Stimulated activated CD8-positive, alpha-beta memory T cell treated with anti-CD3 and anti-CD28 coated beads, Interleukin-4, amount 100 ng/mL, for 48 hours (primary cell): ENCODE measurements at places on chromosomes 4 and X.

DNA sequence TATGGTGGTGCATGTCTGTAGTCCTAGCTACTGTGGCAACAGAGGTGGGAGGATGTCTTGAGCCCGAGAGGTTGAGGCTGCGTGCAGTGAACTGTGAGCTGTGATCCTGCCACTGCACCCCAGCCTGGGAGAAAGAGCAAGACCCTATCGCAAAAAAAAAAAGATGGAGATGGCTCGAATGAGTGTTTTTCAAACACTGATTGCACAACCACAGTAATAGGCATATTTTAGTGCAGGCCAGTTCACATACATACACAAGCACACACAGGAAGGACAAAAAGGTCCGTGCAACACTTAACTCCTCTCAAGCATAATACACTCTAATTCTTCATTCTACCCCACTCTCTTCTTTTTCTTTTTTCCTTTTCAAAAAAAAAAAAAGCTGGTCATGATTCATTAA lies 5.1 kb downstream of the EFHC2 start:
- no peak for DNase-seq

- DNase-seq = no peak
Observed at GRCh38 chr4:94032754-94033153, 174.9 kb upstream of the SMARCAD1 start.

GRCh38 chrX:21926527-21927278 lies 13.8 kb upstream of the SMS start:
- DNase-seq = no peak

DNA sequence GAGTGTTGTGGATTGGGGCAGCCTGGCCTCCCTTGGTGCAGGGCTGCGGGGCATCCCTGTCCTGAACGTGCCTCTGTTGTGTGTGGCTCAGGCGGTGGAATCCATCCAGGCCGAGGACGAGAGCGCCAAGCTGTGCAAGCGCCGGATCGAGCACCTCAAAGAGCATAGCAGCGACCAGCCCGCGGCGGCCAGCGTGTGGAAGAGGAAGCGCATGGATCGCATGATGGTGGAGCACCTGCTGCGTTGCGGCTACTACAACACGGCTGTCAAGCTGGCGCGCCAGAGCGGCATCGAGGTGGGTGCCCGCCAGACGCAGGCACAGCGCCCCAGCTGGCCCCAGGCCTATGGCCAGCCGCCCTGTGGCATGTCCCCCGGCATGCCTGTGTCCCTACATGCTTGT lies 25.6 kb downstream of the MAEA start:
- no peak for DNase-seq

- no peak for DNase-seq
Observed at GRCh38 chr4:119728692-119729593, 100.3 kb upstream of the PDE5A start.

- DNase-seq = no peak
Observed at GRCh38 chrX:103586314-103586646, 965 bp downstream of the TCEAL4 start.

GRCh38 chr4:113322736-113323135 lies 273.3 kb downstream of the ANK2 start:
- no peak for DNase-seq

DNA sequence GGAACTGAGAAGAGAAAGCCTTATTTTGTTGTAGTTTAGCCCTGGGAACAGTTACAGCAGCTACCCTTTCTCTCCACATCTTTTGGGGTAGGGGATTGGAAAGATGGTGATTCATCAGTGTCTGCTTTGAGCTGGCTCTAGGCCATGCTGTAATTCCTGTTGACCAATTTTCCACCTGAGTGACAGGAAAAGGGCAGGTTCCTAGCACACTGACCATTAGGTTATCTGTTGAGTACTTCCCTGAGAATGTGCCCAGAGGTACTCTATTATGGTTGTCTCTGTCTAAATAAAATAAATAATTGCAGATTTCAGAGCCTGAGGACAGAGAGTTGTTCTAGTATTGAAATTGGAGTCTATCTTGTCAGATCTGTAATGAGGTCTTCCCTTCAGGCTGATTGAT lies 109.0 kb downstream of the ENOX2 start:
- no peak for DNase-seq

DNA sequence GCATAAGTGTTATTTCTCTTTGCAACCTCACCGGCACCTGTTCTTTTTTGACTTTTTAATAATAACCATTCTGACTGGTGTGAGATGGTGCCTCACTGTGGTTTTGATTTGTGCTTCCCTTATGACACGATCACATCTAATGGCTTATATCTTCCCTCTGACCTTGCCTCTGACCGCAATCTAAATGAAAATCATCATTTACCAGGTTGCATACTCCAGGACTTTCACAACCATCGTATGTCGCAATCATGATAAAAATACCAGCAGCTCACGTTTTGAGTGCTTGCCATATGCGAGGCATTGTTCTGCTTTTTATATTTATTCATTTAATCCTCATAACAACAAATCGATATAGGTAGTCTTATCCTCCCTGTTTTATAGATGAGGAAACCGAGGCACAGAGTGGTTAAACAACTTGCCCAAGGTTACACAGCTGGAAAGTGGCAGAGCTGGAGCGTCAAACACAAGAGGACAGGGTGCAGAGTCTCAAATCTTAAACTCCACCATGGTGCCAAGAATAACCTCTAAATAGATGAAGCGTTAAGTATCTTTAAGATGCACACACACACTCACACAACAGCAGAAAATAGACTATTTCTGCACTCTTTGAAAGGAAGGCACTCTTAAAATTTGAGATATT lies 102.2 kb downstream of the SEL1L3 start:
- DNase-seq = no peak

DNA sequence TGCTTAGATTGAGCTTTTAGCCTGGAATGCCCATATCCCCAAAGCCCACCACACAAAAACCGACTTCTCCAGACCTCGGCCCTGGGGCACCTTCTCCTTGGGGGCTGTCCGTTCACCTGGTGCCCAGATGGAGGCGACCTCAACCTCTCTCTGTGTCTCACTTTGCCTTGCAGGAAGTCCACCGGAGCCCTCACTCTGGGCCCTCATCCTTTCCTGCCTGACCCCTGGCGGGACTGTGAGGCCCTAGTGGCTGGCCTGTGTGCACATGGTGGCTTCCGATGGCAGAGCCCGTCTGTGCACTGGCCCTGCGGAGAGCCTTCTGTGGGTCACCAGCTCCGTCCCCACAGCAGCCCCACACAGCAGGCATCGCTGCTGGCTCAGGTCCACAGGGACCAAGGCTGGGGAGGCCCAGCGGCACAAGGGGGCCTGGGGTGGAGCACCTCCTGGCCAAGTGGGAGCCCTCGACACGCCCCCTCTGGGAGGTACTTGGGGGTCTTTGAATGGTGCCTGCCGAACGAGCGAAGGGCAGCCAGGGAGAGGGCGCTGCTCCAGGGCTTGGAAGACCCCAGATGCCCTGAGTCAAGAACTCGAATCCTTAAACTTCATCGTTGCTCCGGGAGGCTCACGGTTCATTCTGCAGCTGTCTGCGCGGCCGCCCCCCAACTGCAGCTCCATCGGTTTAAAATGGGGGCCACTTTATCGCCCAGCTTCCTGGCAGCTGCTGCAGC lies 97.2 kb upstream of the ADRA2C start:
- no peak for DNase-seq

- DNase-seq = no peak
Observed at GRCh38 chr4:6932918-6933317, 23.3 kb downstream of the TBC1D14 start.

DNA sequence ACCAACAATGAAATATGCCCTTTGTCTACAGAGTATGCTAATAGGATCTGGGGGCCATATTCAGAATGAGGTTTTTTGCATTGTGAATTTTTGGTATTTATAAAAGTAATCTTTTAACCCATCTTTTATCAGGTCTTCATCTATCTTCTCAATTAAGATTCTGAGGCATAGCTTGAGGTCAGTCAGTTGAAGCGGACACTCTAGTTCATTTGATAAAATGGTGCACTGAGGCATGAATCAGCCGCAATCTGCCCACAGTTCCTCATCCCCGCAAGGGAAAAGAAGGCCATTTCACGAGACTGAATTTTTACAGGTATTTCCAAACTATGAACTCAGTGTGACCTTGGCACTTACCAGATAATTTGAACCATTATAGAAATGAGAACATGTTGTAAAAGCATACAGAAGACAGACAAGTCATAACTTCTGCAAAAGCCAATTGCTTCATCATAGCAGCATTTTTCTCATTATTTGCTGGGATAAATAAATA lies 19.3 kb upstream of the VCX2 start:
- no peak for DNase-seq

DNA sequence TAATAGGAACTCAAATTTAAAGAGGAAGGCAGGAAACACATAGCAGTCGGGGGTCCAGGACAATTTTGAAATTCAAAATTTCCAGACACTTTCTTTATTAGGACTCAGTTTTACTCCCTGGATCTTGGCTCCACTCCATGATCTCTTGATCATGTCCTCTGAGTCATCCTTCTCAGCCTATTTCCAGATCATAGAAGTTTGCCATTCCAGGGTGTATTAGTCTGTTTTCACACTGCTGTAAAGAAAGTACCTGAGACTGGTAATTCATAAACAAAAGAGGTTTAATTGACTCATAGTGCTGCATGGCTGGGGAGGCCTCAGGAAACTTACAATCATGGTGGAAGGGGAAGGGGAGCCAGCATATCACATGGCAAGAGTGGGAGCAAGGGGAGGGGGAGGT lies 564.7 kb upstream of the ACTRT1 start:
- DNase-seq = no peak

GRCh38 chr4:26288355-26288909 lies 32.4 kb upstream of the RBPJ start:
- peak; percentile 52 for DNase-seq

- no peak for DNase-seq
Observed at GRCh38 chrX:115409551-115409950, 120.0 kb downstream of the LUZP4 start.

DNA sequence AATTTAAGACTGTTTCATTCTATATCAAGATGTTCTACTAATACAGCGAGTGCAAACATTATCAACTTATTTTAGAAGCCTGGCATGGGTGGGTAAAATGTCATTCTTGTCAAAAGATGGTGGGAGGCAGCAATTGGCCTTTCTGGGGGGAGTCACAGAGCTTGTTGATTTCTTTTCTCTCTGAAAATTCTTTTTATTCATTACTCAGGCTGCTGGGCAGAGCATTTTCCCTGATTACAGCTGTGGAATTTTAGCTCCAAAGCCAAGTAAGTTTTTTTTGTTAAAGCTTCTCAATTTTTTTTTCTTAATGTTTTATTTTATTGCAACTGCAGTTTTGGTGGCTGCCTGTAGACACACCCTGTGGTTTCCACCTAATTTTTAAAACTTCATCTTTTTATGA lies 50.4 kb downstream of the GPC4 start:
- no peak for DNase-seq

DNA sequence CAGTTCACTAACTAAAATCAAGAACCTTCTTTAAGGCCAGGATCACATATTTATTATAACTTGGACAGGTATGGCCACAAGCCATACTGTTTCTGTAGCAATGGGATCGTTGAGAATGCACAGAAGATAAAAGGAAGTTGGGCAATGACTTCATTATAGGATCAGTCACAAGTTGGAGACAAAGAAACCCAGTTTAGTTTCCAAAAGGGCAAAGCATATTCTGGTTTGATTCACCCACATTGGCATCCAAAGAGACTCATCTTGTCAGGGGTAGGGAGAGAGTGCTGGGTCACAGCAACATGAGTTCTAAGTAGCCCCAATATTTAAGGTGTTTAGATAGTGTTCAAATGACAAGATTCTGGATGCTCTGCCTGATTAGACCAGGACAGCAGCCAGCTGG lies 317.1 kb upstream of the GALNT7 start:
- DNase-seq = no peak

- DNase-seq = no peak
Observed at GRCh38 chr4:165367040-165367439, 11.8 kb upstream of the CPE start.

GRCh38 chr4:48899950-48900349 lies 6.6 kb downstream of the OCIAD2 start:
- DNase-seq = no peak

GRCh38 chr4:102554482-102554881 lies 53.3 kb downstream of the NFKB1 start:
- DNase-seq = no peak

GRCh38 chr4:106017975-106018374 lies 122.7 kb downstream of the NPNT start:
- no peak for DNase-seq

GRCh38 chrX:18543738-18544137 lies 118.3 kb downstream of the CDKL5 start:
- no peak for DNase-seq
